Stimulated activated CD4-positive, alpha-beta T cell treated with anti-CD3 and anti-CD28 coated beads, Interleukin-15, amount 100 ng/mL, for 1 hour (primary cell): ENCODE measurements at places on chromosomes 2 and 18.

- no peak for DNase-seq
Measured at GRCh38 chr2:238125127-238125885, 13.2 kb upstream of the KLHL30 start.

- DNase-seq, result no peak
Measured at GRCh38 chr18:79242246-79242645, 153.5 kb upstream of the NFATC1 start.

- DNase-seq, result no peak
Measured at GRCh38 chr2:160279813-160280465, 79.9 kb upstream of the ITGB6 start.

DNA sequence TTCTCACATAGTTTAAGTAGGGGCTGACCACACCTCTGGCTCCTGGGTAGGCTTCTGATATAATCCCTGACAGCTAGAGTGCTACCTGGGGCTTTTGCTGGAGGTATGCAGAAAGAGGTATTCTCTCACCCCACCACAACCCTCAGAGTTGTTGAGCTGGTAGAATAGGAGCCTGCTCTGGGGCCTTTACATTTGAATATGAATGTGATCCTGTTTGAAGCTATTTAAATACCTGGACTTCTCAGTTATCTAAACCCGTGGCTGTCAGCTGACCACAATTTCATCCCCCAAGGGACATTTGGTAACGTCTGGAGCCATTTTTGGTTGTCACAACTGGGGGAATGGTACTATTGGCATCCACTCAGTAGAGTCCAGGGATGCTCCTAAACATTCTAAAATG lies 669.1 kb downstream of the SATB2 start:
- DNase-seq, result no peak

DNA sequence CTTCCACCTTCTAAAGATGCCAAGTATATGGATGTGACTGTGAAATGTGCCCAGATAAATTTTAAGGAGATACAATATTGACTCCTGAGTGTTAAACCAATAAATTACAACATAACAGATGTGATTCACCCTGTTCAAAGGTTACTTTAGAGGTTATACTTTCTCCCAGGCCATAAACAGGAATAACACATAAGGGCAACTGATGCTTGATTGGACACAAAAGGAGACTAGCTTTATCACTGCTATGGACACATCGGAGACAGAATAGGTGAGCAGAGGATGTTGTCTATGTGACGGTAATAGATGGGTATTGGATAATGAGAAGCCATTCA lies 31.9 kb upstream of the SLC25A52 start:
- DNase-seq, result no peak

DNA sequence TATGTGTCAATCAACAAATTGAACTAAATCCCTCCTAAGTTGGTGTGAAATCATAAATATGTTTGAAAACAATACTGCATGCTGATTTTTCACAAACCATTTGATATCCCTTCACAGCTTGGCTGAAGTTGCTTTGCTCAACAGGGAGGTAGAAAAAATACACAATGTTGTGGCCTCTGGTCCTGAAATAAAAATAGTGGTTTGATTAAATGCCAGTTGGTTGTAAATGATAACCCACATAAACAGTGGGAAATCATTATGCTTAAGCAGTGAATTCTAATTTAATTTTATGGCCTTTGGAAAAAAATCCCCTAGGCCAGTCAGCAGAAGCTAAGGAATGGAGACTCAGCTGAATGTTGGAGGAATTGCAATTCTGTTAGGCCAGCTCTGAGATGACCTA lies 359.4 kb upstream of the CWC22 start:
- no peak for DNase-seq

GRCh38 chr2:53312721-53313120 lies 454.9 kb upstream of the CHAC2 start:
- DNase-seq, result no peak

GRCh38 chr18:62366992-62367391 lies 41.9 kb downstream of the TNFRSF11A start:
- no peak for DNase-seq

GRCh38 chr2:64876137-64876647 lies 113.0 kb upstream of the SLC1A4 start:
- DNase-seq, result no peak

DNA sequence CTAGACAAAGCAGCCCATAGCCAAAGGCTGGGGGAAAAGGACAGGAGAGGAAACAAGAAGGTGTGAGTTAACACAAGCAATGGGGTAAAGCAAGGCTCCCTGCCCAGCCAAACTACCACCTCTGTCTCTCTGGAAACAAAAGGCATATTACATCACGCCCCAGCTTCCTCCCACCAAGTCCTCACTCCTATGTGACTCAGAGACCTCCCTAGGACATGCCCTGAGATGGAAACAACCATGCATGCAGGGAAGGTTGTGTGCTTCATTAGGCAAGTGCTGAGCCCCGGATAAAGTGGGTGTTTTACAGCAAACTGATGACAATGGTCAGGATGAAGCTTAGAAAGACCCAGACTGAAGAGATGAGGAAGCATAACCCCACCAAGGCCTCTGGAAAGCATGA lies 9.0 kb upstream of the ATRAID start:
- DNase-seq, result no peak

DNA sequence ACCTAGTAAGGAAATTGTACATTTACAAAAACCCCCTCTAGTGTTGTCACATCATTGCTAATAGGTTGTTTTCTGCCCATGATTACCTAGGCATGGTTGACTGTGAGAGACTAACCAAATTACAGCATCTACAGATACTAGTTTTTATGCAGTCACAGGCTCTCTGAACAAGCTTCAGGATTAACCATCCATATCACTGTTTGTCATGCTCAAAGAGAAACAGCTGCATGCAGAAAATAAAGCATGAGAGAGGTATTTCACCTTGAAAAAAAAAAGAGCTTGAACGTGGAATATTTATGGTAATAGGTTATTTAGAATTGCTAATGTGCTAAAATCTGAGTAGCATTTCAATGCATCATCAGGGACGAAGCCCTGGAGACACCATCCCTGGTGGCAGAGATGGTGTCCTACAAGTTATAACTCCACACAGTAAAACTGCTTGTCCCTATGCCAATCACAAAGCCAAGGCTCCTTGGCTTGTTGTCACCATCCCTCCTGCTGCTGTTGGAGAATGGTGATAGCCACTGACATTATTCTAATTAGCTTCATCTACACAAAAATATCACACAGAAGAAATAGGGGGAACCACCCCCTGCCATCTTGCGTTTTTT lies 5.4 kb downstream of the NEB start:
- no peak for DNase-seq

GRCh38 chr2:8676921-8677645 lies 4.8 kb upstream of the ID2 start:
- no peak for DNase-seq

DNA sequence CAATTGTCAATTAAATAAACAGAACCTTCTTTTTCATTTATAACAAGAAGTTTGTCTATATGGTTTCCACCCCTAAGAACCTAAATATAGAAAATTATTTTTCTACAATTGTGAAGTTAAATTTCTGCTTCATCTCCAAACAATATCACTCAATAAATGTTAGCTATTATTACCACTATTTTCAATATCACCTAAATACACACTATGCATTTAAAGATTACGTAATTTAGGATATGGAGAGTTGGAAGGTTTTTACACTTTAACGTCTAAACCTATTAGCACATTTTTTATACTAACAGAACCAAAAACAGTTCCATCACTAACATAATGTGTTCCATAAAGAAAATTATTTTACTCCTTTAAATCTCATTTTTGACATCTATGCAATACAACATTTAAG lies 48.0 kb downstream of the ROCK2 start:
- no peak for DNase-seq

DNA sequence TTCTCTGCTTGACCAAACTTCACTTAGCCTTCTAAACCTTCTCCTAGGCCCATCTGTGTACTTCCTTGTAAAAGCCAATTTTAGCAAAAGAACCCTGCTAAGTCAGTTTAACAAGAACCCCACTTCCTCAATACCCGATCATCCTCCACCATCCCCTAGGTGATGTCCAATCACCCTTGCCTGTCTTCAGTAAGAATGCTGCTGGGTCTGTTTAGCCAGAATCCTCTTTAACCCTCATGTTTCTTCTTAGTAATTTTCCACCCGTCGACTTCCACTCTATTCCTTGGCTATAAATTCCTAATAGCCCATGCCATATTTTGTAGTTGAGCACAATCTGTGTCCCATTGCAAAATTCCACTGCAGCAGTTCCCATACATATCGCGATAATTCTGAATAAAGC lies 780.0 kb upstream of the RAB6C start:
- DNase-seq, result no peak

DNA sequence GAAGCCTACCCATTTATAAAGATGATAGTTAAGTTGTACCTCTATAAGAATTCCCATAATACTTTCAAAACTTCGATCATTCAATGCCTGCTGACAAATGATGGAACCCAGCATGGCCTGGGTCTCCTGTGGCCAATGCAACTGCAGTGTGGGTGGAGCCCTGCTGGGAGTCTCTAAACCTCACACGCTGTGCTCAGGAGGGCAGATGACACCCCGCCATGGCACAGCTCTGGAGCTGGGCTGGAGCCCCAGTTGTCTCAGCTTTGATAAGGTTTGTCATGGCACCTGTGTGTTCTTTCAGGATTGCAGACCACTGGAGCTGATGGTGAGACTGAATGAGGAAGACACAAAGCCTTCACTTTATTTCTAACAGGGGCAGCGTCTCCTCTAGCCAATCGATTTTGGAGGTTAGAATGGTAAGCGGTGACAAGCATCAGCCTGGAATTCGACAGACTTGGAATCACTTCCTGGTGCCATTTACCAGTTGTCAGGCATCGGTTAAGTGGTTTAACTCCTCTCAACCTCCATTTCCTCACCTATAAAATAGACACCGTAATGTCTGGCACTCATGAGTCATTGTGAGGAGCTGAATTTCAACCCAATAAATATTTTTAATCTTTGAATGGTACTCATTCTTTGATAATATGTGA lies 383.6 kb upstream of the SALL3 start:
- DNase-seq, result no peak
